ENCODE measurements at places on chromosomes 7 and 10.

DNA sequence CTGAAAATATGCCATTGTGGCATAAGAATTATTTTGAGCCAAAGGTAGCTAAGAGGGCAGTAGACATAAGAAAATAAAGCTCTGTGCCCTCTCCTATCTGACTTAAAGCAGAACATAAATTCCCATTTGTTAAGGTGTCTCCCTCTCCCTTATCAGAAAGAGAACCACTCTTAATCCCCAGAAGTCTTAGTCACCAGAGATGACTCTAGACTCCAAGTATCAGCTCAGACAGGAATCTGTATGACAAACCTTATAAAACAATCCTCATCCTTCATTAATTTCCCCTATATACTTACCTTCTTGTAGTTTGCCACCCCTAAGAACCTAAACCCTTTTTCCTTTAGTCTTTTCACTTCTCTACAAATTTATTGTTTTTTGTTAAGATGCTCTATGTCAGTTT, 21.8 kb upstream of the PIP4K2A start:
- no peak for DNase-seq

- no peak for DNase-seq
Observed at GRCh38 chr10:71534568-71535194, 138.0 kb downstream of the CDH23 start.

GRCh38 chr7:28155964-28156363, 24.6 kb downstream of the JAZF1 start:
- no peak for DNase-seq

- no peak for DNase-seq
Observed at GRCh38 chr10:112517451-112517862, 70.4 kb downstream of the VTI1A start.

GRCh38 chr10:18647151-18647550, 4.2 kb downstream of the NSUN6 start:
- DNase-seq, result no peak

DNA sequence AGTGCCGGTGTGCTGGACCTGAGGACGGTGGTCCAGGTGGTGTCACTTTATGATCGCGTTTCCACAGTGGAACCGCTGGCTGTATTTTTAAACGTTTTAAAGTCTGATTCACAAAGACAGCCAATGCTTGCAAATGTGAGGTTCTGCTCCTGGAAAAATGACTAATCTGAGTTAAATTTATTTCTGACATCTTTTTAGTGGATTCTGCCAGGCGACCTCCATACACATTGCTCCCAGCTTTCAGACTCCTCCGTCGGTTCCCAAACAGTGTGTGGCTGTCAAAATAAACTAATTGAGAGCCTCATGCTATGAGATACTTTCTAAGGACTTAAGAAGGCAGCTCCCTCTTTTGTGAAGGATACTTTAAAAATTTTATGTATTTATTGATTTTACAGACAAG, 12.7 kb upstream of the TTYH3 start:
- no peak for DNase-seq

DNA sequence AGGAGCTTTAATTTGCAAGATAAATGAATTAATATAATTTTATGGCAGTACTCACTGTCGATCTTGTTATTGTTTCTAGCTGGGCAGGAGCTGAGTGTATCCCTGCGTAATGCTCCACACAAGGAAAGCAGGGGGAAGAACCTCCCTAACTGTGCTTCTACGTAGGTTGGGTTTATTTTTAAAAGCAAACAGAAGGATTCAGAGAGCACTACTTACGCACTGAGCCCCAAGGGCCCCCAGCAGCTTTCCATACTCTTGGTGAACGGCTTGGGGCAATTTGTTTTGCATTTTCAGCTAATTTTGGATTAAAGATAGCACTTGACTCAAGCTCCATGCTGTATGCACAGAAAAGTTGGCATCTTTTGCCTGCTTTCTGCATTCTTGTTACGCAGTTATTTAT, 9.6 kb downstream of the DUSP5 start:
- no peak for DNase-seq

DNA sequence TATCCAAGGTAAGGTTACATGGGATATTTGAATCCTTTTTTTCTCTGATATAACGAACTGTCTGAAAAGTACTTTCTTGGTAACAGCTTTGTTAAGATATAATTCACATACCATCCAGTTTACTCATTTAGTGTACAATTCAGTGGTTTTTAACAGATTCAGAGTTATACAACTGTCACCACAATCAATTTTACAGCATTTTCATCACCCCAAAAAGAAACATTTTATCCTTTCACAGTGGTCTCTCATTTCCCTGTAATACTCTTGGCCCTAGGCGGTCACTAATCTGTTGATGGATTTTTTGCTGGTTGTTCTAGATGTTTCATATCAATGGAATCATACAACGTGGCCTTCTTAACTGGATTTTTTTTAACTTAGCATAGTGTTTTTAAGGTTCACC, 91.6 kb downstream of the GLCCI1 start:
- no peak for DNase-seq

DNA sequence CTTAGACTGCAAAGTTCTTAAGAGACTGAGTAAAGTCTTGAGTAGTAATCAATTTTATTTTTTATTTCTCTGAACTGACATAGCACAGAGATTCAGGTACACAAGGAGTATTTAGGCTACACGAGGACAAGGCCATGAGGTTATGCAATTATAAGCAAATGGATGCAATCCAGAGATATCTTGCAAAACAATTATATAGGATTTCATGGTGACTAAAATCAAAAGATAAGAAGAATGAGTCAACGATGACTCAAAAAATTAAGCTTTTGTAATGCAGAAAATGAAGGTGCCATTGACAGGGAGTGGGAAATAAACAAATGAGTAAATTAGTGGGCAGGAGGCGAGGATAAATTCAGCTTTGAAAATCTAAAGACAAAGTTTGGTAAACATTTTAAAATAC, 66.7 kb upstream of the MYO3A start:
- no peak for DNase-seq

DNA sequence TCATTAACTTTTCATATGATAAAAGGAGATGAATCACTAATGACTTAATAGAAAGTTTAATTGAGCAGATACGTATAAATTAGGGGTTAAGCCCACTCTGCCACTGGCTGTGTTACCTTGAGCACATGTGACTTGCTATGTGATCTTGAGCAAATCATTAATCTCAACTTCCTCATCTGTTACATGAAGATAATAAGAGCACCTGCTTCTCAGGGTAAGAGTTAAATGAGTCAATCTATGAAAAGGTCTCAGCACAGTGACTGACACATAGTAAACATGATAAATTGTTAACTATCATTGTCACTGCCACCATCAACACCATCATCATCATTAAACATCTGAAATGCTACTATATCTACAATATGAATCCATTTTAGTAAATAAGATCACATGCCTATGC, 110.8 kb downstream of the TPK1 start:
- DNase-seq, result no peak

DNA sequence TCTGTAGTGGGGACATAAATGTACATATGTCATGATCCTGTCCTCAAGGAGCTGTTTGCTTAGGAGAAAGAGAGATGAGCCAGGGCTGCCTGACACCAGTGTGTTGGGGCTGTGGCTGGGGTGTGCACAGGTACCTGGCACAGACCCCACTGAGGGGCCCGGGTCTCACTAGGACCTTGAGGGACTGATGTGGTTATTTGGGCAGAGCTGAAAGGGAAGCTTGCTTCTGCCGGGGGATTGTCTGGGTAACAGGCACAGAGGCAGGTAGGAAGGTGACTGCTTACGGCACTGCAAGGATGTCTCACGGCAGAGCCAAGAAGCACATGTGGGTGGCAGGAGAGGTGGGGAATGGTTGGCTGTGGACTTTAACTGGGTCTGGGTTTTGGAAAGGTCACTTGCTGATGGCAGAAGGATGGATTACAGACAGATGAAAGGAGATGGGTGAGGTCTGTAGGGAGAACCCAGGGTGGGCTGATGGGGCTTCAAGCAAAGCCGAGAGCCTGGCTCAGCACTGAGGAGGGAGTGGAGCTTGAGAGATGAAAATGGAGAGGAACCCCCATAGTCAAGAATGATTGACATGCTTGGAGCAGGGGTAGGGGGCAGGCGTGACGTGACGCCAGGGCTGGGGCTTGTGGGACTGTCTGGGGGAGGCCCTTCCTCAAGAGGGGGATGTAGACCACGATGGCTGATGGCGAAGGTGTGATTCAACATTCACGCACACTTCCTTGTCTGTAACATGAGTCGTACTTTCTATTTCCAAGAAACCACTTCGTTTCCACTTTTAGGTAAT, 207.7 kb upstream of the SHH start:
- DNase-seq, result no peak

- no peak for DNase-seq
Observed at GRCh38 chr7:34939175-34939574, 98.1 kb downstream of the DPY19L1 start.

- DNase-seq, result no peak
Observed at GRCh38 chr7:13179775-13180523, 492.5 kb downstream of the ARL4A start.

DNA sequence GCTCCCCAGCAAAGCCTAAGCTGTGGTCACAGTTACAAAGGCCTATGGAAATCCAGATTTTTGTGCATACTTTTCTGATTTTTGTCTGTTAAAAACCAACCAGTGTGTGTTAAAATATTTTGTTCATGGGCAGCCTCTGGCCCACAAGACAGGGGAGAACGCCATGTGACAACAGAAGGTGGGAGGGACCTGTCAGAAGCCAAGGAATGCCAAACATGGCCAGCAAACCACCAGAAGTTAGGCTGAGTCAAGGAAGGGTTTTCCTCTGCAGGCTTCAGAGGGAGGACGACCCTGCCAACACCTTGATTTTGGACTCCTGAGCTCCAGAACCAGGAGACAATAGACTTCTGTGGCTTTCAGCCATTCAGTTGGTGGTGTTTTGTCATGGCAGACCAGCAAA, 127.3 kb downstream of the CUL2 start:
- no peak for DNase-seq

GRCh38 chr10:131851346-131851745, 49.5 kb upstream of the PPP2R2D start:
- DNase-seq, result no peak

GRCh38 chr10:124904796-124905195, 37.1 kb upstream of the ZRANB1 start:
- no peak for DNase-seq

GRCh38 chr7:138776166-138776833, 21.5 kb upstream of the TMEM213 start:
- no peak for DNase-seq

DNA sequence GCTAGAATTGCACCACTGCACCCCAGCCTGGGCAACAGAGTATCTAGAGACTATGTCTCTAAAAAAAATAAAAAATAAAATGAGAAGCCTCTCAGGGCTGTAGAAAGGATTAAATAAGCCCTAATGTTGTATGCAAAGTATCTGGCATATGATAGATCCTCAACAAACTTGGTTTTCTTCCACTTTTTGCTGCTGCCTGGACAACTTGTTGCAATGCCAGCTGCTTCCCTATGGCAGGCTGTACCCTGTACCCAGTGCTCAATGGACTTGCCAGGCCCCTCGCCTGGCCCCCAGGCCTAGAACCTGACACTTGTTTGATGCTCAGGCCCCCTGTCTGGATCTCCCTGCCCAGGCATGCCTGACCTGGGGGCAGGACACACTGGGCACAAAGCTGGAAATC, 28.5 kb upstream of the CDH23 start:
- DNase-seq, result no peak

DNA sequence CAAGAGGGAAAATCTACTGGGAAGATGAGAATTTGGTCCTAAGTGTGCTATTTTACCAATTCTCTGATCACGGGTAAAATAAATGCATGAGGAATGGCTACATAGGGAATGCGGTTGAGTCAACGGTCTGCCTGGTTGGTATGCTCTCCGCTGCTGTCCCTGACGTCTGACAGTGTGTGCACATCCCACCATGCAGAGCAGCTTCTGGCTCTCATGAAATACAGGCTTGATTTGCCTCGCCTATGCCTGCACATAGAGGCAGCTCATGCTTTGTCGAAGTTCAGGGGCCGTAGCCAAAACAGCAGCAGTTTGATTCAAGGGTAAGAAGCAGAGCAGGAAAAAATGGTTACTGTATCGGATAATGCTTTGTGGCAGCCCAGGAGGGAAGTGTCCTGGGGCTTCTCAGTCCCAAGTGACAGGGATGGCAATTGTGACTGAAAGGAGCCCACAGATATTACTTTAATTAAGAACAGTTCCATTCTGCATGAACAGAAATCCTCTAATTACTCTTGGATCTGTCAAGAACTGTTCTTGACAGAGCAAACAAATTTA, 268.4 kb upstream of the SLC26A5 start:
- DNase-seq, result no peak

DNA sequence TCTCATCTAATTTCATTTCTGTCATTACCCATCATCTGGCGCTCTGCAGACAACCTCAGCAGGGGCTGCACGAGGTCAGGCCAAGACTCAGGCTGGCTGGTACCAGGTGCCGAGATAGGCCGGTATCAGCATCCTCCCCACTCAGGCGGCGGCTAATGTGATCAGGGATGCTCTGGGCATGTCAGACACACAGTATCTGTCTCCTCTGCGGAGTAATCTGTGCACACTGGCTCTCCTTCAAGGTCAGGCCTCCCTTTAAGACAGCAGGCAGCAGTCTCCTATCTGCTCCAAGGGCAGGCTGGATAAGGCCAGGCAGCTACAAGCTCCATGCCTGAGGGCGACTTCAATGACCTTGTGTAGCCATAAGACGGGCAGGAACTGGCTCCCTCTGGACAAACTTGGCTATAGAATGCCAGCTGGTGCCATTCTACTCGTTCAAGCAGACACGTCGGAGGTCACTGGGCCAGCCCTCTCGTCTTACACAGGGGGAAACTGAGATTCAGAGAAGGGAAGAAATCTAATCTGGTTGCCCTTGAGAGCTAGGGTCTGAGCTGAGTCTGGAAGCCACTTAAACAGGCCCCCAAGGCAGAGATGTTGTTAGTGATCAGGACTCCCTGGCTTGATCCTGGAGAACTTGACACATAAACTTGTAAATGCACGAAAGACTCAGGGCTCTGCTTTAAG, 59.3 kb downstream of the ARHGAP22 start:
- no peak for DNase-seq

GRCh38 chr10:14523286-14523685, 192.6 kb upstream of the FRMD4A start:
- no peak for DNase-seq

DNA sequence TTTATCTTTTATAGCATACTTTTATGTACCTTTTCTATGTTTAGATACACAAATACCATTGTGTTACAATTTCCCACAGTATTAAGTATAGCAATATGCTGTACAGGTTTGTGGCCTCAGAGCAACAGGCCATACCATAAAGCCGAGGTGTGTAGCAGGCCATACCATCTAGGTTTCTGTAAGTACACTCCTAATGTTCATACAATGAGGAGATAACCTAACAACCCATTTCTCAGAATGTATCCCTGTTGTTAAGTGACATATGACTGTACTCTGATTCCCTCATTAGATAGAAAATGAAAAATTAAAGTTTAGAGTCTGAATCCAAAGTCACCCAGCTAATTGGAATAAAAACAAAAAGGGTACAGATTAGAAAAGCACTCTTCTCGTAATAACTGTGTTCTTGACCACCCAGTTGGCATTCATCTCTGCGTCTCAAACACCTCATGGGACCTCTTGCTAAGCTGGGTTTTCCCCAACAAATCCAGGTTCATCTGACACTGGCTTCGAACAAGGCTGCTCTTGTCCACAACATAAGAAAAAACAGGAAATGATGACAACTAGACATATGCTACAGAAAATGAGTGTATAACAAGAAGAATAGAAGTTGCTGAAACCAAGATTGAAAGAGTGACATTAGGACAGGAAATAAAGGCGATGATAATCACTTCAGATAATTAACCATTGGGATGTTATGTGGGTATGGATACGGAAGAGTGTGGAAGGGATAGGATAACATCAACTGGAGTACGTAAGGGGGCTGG, 1.4 kb downstream of the NDUFB8 start:
- no peak for DNase-seq

Data from neuronal stem cell (in vitro differentiated cells).